ENCODE measurements at places on chromosomes 1 and 21.

- no peak for DNase-seq
Observed at GRCh38 chr1:199129247-199129646, 490.4 kb downstream of the PTPRC start.

- DNase-seq, result no peak
Observed at GRCh38 chr1:119729044-119729443, 17.3 kb downstream of the PHGDH start.

- DNase-seq, result no peak
Observed at GRCh38 chr1:234096161-234096770, 191.8 kb downstream of the SLC35F3 start.

DNA sequence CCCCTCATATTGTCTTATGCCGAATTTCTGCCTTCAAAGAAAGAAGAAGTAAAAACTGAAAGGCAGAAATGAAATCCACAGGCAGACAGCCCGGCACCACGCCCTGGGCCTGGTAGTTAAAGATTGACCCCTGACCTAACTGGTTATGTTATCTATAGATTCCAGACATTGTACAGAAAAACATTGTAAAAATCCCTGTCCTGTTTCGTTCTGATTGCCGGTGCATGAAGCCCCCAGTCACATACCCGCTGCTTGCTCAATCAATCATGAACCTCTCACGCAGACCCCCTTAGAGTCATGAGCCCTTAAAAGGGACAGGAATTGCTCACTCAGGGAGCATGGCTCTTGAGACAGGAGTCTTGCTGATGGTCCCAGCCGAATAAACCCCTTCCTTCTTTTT, 49.3 kb downstream of the JMJD4 start:
- DNase-seq, result no peak

DNA sequence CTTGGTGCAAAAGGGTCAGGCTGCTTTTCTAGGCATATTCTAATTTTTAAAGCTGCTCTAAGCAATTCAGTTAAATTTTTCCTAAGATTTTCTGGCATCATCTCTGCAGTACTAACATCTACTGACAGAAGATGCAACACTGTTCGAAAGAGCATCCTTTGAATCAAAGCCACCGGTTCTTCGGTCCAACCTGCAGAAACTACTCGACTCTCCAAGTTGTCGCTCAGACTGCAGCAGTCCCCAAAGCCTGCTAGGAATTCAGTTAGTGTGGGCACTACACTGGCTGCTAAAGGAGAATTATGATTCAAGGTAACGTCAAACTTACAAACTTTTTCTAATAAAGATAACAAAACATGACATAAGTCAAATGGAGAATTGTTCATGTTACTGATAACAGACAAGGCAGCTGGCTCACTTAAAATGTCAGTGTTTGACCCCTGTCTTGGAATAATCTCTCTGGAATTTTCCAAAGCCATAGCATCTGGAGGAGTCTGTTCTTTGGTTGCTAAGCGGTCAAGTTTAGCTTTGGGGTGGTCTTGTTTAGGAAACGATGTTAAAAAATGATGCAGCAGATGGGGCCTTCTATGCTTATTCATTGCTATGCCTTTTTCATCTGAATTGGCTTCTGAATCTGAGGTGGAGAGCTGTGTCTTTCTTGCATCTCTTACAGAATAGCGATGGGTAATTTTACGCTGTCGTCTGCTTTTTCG, 56.9 kb downstream of the LYST start:
- DNase-seq, result no peak

DNA sequence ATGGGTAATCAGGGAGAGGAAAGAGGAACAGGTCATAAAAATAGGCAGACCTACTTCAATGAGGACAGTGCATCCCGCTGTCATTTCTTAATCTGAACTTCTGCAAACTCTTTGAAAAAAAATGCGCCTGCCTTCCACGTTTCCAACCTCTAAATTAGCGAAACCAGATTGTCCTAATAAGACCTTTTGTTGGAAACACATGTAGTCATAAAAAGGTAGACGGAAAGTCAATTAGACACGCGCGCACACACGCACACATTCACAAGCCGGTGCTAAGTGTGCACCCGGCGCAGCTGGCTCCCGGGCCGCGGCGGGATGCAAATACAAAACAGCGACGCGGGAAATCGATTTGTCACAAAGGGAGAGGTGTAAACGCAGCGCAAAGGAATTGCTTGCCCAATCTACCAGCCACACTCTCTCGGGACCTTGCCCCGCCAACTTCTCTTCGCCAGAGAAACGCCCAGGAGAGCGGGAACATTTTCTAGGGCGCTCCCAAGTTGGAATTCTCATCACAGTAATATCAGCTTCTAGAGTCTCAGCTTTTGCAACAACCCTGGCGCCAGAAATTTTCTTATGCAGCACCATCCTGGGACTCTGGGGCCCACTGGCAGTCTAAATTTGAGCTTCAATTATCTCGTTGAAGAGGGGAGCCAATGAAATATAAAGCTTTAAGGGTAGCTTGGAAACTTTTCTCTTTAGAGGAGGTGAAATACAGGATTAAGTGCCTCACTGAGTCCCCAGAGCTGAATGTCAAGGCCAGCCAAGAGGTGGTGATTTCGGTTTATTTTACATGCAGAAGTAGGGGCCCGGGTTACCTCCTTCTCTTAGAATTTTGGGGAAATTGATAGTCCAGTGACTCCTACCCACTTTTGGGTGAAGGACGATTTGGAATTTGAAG, 4.5 kb downstream of the PRRX1 start:
- no peak for DNase-seq

GRCh38 chr1:208787219-208787618, 543.0 kb upstream of the PLXNA2 start:
- no peak for DNase-seq

DNA sequence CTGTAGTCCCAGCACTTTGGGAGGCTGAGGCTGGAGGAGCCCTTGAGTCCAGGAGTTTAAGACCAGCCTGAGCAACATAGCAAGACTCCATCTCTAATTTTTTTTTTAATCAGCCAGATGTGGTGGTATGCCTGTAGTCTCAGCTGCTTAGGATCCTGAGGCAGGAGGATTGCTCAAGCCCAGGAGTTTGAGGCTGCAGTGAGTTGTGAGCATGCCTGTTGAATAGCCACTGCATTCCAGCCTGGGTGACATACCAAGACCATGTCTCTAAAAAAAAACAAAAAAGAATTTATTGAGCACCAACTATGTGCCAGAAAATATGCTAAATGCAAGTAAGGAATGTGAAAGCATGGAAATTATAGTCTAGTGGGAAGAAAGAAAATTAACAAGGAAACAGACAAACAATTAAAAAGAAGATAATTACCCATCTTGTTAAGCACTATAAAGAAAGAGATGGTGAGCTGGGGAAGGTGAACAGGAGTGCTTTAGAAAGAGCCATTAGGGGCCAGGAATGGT, 104.0 kb upstream of the ZNF678 start:
- DNase-seq, result no peak

All from T-cell (primary cell).